ENCODE measurements at places on chromosomes 13 and 19.

GRCh38 chr19:41872775-41873647 lies 4.1 kb upstream of the CD79A start:
- DNase-seq: peak; percentile 58

- DNase-seq: no peak
Observed at GRCh38 chr19:17722655-17723240, 3.5 kb downstream of the MAP1S start.

DNA sequence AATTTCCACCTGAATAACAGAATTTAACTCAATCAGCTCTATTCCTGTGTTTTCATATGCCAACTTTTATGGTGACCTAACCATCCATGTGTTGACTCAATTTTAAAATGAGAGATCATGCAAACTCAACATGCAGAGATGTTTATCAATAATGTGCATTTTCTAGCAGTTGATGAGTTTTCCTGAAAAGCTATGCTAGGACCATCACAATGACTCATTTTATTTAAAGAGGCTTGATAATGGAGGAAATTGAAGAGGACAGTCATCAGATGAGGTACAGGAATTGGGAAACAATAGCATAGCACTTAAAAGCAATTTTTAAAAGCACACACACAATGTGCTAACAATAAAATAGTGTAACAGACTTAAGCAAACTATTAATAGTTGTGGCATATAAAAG lies 127.1 kb downstream of the VWA8 start:
- no peak for DNase-seq

GRCh38 chr19:32563761-32564160 lies 17.2 kb upstream of the PDCD5 start:
- no peak for DNase-seq

GRCh38 chr13:29193083-29193482 lies 372.9 kb downstream of the MTUS2 start:
- no peak for DNase-seq

DNA sequence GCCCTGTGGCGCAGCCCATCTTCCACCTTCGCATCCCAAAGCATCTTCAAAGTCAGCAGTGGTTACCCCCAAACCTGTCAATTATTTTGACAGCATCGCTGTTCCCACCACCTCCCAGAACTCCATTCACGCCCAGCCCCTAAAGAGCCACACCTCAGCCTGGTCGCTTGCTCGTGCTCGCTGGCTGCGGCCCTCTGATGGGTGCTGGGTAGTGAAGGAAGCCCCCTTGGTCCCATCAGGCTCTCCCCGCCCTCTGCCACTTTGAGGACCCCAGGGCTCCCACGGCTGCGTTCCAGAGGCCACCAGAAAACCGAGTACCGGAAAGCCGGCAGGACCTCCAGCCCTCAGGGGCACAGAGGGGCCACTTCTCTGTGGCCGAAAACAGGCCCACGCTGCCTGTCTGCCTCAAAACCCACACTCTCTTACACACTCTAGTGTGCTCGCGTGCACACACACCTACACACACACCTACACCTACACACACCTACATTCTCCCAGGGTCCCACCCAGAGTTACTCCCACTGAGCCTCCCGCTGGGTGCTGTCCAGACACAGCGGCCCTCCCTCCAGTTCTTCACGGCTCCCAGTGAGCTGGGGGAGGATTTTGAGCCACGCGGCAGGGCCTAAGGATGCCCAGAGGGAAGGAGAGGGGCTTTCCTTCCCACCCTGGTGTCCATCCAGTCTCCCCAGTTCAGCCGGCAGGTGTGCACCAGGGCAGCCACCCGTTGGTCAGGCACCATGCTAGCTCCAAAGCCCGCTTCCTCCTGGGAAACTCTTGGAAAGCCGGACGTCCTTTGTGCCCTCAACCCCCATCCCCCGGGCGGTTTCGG lies 1.9 kb downstream of the VSTM2B start:
- DNase-seq: no peak

DNA sequence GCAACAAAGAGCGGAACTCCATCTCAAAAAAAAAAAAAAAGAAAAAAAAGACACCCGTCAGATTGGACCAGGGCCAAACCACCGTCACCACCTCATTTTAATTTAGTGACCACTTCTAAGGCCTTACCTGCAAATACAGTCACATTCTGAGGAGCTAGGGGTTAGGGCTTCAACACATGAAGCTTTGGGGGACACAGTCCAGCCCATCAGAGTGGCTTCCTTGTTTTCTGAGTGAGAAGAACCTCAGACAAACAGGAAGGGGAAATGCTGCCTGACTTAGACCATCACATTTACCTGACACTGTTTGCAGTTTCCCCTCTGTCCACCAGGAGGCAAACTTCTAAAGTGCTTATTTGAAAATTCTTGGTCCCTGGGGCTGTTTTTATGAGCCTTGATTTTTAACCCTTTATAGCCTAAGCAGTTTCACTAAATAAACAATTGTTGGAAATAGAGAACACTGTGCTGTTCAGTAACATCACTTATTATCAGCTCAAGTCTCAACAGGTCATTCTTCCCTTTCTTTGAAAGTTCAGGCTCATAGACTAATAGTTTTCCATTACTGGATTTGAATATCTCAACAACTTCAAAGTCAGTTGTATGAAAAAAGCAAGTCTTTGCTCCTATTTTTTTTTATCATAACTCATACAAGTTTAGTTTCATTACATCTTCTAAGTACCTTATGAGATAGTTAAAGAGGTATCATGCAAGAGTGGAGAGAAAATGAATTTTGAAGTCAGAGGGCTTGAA lies 74.9 kb upstream of the WASF3 start:
- peak; percentile 65 for DNase-seq

GRCh38 chr19:54106716-54107115 lies 4.1 kb downstream of the NDUFA3 start:
- no peak for DNase-seq

GRCh38 chr13:94419304-94419924 lies 60.1 kb downstream of the DCT start:
- DNase-seq: peak; percentile 32

GRCh38 chr19:35328851-35329285 lies at the start of gene CD22:
CD22 (plus strand) TSS chr19:35329187; CDS start chr19:35332041, 2,854 bp downstream.
- DNase-seq: no peak

GRCh38 chr19:2974342-2975041 lies 2.9 kb upstream of the TLE6 start:
- DNase-seq: no peak

DNA sequence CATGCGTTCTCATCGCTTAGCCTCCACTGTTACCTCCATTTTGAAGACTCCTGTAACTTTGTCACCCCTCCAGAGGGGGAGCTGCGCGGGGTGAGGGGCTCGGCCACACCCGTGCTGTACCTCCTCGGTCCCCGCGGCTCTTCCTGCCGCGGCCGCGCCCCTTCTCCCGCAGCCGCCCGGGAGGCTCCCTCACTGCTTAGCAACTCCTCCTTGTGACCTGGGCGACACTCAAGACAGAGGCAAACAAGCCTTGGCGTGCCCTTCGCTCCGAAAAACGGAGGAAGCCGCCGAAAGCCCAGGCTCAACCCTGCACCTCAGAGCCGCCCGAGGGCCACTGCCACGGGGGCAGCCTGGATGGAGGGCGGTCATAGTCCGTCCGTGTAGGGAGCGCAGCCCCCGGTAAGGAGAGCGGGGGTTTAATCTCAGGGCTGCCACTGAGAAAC lies 494.3 kb downstream of the FOXO1 start:
- DNase-seq: no peak

- DNase-seq: no peak
Observed at GRCh38 chr13:65343898-65344663, 1886.1 kb downstream of the PCDH9 start.

DNA sequence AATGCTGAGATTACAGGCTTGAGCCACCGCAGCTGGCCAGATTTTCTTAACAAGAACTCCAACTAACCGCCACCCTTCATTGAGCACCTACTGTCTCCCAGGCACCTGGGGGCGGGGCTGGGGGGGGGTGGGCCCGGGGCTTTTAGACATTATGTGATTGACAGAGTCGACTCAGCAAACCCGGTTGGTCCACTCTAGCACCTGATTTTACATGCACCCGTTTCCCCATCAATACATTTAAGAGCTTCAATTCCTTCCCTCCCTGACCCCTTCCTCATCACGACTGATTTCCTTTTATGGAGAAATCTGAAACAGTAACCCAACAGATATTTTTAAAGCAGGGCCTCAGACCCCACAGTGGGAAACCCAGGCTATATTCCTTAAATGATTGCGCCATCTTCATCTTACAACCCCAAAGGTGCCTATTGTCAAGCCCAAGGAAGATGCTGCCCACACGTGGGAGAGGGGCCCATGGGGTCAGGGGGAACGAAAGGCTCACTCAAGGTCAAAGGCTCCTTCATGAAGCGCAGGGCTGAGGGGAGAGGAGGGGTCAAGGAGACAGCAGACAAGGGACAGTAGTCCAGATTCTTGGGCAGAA lies 1.8 kb downstream of the INSR start:
- no peak for DNase-seq

DNA sequence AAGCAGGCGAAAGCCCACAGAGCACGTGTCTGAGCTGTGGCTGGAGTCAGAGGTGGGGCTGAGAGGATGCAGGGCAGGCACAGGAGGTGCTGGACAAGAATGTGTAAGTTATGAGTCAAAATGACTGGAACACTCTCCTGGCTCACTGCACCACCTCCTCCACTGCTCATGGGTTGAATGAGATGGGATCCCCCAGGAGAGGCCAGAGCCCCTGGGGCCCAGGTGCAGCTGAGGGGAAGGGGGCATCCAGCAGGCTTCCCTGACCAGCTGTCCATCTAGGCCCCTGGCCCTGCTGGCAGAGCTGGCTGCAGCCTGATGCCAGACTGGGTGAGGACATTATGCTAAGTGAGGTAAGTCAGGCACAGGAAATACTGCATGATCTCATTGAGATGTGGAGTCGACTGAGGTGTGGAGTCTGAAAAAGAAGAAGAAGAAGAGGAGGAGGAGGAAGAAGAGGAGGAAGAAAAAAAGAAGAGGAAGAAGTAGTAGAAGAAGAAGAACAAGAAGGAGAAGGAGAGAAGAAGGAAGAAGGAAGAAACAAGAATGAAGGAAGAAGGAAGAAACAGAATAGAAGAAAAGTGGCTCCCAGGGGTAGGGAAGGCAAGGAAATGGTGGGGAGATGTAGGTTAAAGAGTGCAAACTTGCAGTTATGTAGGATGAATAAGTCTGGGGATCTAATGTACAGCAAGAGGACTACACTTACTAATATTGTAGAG lies 747.4 kb downstream of the UQCRFS1 start:
- DNase-seq: no peak

GRCh38 chr19:37936886-37937285 lies 29.9 kb downstream of the SIPA1L3 start:
- no peak for DNase-seq

DNA sequence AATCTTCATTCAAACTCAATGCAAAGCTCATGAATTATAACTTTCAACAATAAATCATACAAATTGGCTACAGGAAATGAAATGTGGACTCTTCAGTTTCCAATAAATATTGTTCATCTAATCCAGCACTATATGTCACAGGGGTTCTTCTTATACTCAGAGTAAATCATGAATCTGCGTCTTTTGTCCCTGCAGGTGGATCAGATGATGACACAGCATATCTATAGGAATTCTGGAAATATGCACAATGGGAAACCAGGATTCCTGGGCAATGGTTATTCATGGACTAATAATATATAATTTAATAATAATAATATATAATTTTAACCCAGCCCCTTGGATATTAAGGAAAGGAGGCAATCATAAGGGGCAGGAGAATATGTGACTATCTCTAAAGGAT lies 8.4 kb downstream of the ZNF573 start:
- no peak for DNase-seq
